ENCODE measurements at places on chromosomes 3 and 15.

GRCh38 chr3:11508346-11509172 is 135.2 kb downstream of the VGLL4 start:
- no peak for DNase-seq

DNA sequence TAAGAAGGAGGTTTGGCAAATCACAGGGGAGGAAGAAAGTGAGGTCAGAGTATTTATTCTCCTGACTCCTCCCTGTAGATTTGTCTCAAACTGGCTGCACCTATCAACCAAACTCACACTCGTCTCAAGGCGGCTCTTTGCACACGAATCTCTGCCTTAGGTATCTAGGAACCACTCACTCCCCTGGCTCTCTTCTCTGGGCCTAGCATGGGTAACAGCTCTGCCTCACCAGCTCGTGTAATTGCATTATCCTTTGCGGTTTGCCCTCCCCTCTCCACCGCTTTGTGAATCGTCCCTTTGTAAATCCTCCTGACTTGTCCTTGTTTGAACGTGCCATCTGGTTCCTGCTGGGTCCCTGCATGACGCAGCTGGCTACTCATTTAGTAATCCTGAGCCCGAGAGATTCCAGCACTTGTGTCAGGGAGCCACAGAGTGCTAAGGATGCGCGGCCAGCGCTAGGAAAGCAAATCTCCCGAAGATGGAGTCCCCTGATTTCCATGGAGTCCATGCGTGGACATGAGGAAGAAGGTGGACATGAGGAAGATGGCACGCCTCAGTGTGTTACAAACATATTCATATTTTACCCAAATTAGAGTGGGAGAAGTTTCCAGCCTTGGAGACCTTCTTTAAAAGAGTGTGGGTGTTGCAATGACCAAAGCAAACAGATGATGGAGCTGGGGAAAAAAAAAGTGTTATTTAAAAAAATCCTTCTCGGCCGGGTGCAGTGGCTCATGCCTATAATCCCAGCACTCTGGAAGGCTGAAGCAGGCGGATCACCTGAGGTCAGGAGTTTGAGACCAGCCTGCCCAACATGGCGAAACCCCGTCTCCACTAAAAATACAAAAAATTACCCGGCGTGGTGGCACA is 26.7 kb downstream of the NRROS start:
- DNase-seq: no peak

- DNase-seq: no peak
Observed at GRCh38 chr15:55389264-55389607, 18.9 kb downstream of the CCPG1 start.

GRCh38 chr15:38864827-38865581 is 300.4 kb upstream of the RASGRP1 start:
- DNase-seq: no peak

GRCh38 chr3:105465251-105465853 is 98.6 kb downstream of the ALCAM start:
- no peak for DNase-seq

- no peak for DNase-seq
Observed at GRCh38 chr3:110174908-110175307, 837.6 kb upstream of the DPPA4 start.

DNA sequence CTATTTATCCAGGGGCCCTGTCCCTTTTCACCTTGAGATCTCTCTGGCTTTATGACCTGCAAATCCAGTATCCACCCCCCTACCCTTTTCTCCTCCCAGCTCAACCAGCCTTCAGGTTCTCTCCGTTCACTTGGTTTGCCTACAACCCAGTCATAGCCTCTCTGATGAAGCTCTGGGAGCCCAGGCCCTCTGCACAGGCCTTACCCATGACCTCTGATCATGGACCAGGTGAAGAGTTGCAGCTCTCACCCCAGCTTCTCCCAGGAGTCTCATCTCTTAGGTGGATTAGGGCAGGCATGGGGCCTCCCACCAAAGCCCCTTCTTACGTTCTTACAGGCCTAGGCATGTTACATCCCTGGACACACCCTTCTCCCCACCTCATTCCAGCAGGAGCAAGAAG is 59.8 kb downstream of the EXOG start:
- DNase-seq: no peak

DNA sequence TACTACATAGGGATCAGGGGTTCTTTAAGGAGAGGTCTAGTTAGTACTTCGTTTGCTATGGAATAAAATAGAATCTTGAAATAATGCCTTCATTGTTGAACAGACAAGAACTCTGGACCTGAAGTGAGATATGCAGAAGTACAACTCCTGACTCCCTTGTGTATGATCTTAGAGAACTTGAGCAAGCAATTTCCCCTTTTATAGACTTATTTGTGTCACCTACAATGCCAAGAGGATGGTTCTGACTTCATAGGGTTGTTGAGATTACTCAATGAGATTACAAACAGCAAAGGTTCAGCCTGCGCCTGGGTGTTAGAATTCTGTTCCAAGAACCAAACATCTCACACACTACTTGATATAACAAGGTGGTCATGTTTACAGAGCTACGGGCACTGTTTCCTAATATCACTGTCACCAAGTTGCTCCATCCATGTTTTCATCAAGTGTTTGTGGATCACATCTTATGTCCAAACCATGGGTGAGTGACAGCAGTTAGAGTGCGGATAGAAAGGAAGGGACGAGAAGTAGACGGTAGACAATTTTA is 76.7 kb upstream of the ADAMTS9 start:
- no peak for DNase-seq

Data from stimulated activated naive CD4-positive, alpha-beta T cell treated with Interleukin-2 at 50 U/mL for 16 hours (primary cell).